ENCODE measurements at places on chromosomes 2 and 18.
A peak's percentile ranks its signal among the peaks of the same experiment; 100 is the strongest.

DNA sequence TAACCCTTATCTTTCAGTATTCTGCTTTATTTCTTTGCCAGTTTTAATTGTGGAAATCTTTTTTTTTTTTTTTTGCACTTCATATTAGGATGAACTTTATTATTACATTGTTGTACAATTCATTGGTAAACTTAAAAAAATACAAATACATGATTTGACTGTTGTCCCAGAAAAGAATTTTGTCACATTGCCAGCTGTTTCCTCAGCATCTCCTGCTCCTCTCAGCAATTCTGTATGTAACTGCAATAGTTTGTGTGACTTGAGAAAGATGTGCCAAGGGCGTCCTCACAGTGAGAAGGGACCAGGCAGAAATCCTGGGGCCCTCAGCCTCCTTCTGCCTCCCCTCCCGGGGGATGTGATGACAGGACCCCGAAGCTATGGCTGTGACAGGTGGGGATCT is 254.4 kb downstream of the NBAS start:
- DNase-seq: no peak

GRCh38 chr18:55422456-55423180 is 165.4 kb downstream of the TCF4 start:
- peak; percentile 32 for DNase-seq

- no peak for DNase-seq
These were observed 60.1 kb downstream of the CDKL4 start for GRCh38 chr2:39183673-39184072.

- DNase-seq: peak; percentile 85
These were observed 28.2 kb downstream of the HS1BP3 start for GRCh38 chr2:20622731-20623130.

DNA sequence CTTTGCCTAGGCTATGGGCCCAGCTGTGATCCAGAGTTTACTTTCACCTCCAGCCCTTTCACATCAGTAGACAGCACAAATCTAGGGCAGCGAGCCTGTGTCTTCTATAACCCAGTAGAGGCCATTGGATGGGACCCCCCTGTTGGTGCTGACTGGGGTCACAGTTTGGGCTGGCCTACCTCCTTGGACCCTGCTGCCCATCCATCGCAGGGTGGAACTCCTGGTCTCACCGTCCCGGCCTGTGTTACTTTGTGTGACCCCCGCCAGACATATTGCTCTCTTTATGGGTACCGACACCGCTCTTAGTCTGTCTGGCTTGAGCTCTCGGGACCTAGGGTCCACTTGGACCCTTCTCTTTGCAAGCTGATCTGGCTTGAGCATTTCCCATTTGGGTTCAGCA is 157.4 kb downstream of the CTIF start:
- no peak for DNase-seq

- no peak for DNase-seq
These were observed 241.3 kb downstream of the MREG start for GRCh38 chr2:215772003-215772402.

DNA sequence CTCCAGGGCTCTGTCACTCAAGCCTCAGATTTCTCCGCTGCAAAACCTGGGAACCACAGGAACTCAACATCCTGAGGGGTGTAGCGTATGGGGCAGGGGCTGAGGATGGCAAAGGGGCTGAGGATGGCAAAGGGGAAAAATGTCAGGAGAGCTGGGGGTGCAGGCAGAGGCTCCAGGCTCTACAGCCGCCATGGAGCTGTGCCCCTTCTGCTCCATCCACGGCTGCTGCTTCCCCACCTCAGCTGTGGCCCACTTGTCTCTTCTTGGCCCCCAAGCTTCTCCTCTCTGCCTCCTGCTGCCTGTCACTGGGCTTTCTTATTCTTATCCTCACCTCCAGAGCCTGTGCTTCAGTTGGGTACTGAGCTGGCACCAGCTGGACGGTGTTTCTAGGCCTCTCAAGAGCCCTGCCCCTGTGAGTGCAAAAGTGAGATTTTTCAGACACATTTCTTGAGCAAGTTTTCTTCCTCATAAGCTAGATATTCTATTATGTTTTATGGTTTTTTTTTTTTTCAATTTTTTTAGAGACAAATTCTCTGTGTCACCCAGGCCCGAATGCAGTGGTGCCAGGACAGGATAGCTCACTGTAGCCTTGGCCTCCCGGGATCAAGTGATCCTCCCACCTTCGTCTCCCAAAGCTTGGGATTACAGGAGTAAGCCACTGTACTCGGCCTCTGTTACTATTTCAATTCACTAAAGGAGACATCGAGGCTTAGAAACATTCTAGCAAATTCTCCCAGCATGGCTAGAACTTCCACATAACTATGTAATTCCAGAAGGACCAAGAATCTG is 49.0 kb downstream of the MARCO start:
- no peak for DNase-seq

DNA sequence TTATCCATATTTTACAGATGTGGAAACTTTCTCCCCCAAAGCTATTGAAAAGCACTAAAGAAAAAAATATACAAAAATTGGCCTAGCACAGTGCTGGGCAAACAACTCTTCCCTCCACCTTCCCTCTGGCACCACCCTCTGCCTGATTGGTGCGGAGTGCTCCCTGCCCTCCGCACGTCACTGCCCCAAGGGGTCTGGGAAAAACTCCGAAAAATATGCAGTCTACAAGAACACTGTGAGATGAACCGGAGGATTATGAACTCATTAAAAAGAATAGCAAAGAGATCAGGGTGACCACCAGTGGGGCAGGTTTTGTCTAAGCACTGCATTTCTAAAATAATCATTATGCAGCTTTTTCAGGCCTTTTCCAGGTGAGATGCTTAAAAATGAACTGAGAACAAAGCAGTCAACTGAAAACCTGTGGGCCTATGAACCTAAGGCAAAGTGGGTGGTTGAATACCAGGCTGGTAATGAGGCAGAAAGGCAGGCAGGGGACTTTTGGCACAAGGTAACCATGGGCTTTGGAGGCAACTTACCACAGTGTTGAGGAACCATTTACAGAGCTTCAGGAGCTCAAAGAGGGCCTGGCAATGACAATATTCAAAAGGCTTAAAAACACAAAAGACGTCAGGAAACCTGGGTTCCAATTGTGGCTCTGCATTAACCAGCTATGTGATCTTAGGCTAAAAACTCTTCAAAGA is 57.5 kb downstream of the AAK1 start:
- no peak for DNase-seq

GRCh38 chr2:8494151-8494550 is 187.7 kb upstream of the ID2 start:
- DNase-seq: no peak

DNA sequence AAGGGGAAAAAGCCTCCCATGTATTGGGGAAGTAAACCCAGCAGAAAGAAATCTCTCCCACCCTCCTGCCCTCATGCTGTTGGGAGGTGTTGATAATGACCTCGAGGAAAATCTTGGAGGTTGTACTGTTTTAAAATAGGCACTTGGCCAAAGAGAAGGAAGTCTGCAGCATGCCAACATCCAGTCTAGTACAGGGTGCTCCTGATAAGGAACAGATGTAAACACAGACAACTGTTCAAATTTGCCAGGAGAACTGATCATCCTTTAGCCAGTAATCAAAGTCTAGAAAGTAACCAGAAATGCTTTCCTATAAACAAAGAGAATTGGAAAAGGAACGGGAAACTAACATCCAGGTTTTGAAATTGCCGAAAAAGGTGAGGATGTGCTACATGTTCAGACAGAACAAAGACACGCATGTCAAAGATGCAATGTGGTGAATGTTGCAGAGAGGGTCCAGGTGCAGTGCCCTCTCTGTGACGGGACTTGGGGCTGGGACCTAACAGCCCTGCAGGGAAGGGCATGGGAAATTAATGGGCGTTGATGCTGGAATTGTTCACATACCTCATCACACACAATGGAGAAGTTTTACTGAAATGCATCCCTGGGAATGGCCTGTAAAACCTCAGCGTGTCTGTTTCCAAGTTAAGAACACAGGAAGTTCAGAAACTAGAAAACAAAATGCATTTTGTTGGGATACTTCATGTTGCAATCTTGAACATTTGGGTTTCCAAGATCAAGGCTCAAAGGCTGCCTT is 125.7 kb upstream of the RND3 start:
- DNase-seq: no peak

GRCh38 chr18:293536-293935 is 25.7 kb upstream of the THOC1 start:
- DNase-seq: no peak

GRCh38 chr2:227348324-227348723 is 23.3 kb downstream of the MFF start:
- no peak for DNase-seq

DNA sequence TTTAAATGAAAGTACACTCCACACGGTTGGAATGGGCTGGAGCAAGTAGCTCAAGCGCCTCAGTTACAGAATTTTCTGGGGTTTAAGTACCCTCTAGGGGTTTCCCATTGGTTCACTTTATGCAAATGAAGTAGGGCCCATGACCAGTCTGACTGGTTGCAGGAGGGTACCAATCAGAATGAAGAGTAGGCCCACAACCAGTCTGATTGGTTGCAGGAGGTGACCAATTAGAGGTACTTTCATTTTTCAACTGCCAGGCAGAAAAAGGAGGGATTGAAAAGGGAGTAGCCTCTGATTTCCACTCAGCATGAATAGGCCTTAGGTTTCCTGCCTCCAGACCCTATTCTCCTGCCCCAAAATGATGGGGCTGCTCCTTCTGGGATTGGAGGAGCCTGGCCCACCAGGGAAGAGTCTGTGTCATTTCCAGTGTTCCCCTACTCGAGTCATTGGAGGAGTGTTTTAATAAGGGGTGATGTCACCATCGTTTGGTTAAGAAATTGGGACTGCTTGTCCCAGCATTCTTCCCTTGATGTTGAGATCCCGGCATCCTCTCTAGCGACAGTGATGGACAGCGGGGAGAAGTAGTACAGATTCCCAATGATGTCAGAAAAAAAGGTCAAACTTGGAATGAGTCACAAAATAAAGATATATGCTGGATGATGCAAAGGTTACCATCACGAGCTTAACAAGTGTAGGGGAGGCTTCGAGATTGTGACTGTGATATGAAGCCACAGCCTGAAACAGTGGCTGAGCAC is 210.4 kb downstream of the SH3BP4 start:
- no peak for DNase-seq

GRCh38 chr2:113141451-113141850 is 14.1 kb downstream of the IL1RN start:
- no peak for DNase-seq

DNA sequence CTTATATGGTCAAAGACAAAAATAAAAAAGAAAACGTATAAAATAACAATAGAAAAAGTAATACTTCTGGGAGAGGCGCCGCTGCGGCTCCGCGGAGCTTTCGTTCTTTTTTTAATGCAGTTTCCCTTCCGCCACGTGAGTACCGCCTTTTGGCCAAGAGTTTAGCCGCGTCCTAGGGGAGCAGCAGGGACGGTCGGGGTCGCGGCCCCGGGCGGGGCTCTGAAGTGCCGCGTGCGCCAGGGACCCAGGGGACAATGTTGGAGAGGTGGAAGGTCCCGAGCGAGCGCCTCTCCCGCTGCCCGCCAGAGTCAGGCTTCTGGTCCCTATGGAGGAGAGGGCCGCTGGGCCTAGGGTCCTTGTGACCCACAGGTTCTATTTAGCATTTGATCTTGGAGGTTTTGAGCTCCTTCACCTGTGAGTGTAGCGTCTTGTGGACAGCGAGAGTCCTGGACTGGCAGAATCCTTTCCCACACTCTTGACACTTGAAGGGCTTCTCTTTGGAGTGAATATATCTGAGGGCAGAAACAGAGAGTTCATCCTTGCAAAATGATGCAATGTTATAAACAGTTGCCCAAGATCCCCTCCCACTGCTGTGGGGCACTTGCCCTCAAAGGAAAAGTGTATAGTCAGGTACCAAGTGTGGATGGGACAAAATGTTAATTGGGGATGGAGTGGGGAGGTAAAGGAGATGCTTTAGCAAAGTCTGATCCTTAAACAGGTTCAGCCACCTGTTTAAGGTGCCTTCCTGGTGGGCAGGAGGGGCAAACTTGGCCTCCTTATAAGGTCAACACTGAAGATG is 6.3 kb downstream of the OSR1 start:
- no peak for DNase-seq

DNA sequence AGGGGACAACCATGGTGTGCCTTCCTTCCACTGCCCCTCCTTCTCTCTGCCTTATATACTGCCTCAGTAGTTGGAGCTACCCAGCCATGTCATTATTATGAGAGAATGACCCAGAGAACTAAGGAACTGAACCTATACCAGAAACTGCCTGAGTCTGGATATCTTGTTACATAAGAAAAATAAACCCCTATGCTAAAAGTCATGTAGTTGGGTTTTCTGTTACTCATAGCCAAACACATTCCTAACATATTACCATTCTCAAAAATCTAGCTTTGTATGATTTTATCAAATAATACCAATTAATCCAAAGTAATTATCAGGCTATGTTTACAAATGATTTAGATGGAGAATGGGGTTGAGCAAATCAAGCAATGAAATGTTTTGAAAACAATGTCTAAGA is 15.0 kb upstream of the KLF7 start:
- no peak for DNase-seq

DNA sequence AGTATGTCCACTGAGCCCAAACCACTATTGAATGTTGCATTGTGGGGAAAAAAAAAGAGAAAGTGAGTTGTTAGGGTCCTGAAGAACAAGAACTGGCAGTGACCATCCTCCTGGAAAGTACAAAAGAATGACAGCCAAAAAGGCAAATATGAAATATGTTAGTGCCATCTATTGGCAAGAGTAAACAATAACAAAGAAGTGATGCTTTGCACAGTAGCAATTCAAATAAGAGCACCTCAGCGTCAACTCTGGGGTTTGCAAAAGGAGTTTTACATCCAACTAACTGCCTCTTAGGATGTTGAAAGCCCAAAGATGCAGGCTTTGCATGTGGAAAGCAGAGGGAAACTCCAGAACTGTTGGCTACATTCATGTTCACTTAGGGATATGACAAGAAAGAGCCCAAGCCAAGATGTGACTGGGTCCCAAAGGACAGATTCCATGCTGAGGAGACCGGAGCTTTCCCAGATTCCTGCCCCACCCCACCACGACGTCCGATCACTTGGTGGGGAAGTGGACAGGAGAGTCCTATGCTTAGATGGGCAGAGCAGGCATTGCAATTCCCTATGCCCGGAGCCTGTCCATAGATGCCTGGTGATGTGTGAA is 15.6 kb downstream of the TRABD2A start:
- no peak for DNase-seq

GRCh38 chr2:98377544-98377943 is 31.3 kb downstream of the CNGA3 start:
- no peak for DNase-seq

- DNase-seq: no peak
These were observed 69.1 kb downstream of the NAB1 start for GRCh38 chr2:190717764-190718651.

DNA sequence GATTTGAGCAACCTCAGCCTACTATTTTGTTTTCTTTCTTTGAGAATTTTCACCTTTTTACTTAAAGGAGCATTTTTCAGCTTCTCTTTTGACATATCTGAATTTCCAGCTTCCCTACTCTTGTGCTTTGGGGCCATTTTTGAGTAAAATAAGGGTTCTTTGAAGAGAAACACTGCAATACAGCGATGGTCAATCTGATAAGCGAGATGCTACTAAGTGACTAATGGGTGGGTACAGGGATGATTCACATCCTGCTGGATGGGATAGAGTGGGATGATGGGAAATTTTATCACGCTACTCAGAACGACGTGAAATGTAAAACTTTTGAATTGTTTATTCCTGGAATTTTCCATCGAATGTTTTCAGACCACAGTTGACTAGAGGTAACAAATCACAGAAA is 211.5 kb downstream of the TMEM247 start:
- no peak for DNase-seq

- DNase-seq: no peak
These were observed 211.1 kb upstream of the FAM98A start for GRCh38 chr2:33810046-33810835.

Measured in left ventricle myocardium inferior (tissue), 1 donor.